ENCODE measurements at places on chromosomes 4 and X. TPM values are rescaled to one million over a fixed set of nuclear protein-coding genes. Genes with fewer than 3 reads are reported as not detected.

GRCh38 chr4:155377276-155377675 lies 511 bp upstream of the MAP9 start:
- peak; percentile 58 for DNase-seq

- DNase-seq = no peak
Observed at GRCh38 chr4:34566091-34566490, 1678.2 kb downstream of the ARAP2 start.

Gene RRH
- 0.38 TPM for total RNA-seq

Gene NIPAL1
- total RNA-seq = 9.3 TPM
